ENCODE measurements at places on chromosomes 2 and 18.
A peak's percentile ranks its signal among the peaks of the same experiment; 100 is the strongest.

- no peak for DNase-seq
Observed at GRCh38 chr2:218788529-218789255, 6.7 kb downstream of the CYP27A1 start.

DNA sequence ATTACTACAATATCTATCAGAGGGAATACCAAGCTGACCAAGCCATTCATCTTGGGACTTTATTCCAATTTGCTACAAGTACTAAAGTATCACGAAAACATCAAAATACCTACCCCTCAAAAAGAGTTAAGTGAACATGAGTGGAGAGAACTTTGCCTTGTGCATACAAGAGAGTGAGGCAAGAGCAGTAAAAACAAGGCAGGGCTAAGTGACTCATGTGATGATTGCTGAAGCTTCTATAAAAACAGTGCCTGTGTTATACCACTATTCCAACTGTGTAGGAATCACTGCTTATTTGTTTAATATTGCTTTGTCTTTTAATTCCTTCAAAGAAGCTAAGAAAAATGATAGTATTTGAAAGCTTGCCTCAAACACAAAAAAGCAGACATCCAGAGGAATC, 61.2 kb downstream of the FARSB start:
- DNase-seq, result peak; percentile 16

DNA sequence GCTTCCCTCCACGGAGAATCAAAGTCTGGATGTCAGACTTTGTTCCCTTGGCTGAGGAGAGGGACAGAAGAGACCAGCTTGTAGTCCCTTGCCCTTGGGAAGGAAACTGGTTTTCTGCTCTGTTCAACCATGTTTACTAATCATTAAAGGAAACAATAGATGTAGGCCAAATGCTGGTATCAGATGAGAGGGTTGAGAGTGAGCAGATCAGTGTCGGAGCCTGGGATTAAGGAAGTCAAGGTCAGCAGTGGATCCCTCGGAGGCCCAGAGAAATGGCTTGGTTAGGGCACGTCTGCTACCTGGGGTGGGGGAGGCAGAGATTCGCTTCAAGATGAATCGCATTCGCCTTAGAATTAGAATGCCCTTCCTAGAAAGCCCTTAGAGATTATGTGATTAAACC, 109.1 kb downstream of the MYCN start:
- DNase-seq, result no peak

GRCh38 chr2:19886261-19886660, 15.5 kb downstream of the TTC32 start:
- no peak for DNase-seq

GRCh38 chr18:7725473-7725872, 158.4 kb downstream of the PTPRM start:
- no peak for DNase-seq

- no peak for DNase-seq
Observed at GRCh38 chr2:33723329-33723728, 124.2 kb upstream of the FAM98A start.

DNA sequence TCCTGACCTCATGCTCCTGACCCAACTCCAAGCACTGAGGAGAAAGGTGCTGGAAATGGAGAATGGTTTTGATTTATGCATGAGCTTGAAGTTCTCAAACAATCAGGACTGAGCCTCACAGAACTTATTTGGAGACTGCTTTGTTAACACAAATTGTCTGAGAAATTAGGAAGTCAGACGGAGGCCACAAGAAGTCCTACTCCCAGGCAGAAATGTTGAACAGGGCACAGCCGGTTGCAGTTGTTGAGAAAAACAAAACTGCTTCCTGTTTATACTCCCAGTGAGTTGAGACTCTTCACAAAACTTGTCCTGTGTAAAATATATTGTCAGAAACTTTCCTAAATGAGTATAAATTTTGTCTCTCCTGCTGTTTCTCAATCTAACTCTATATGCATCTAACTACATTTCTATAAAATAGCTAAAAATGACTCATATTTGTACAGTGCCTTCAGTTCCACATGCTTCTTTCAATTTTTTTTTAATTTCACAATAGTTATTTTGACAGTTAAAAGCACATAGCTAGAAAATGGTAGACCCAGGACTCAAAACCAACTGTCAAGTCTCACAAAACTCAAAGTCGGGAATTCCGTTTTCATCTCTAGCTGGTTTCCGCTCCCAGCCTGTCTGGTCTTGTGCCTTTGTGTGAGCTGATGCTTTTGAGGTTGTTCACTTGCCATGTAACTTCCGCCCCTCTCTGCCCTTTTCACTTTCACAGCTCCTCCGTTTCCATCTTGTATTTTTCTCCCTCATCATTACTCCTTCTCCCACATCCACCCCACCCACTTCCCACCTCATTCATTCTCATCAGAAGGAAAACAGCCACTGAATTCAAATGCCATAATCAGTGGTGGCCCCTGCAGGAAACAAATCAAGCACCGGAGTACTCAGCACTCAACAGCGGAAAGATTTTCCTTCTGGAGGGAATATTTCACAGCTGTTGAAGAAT, 215.0 kb downstream of the SUCLG1 start:
- peak; percentile 4 for DNase-seq

GRCh38 chr18:63315876-63316275, 3.7 kb downstream of the BCL2 start:
- no peak for DNase-seq

DNA sequence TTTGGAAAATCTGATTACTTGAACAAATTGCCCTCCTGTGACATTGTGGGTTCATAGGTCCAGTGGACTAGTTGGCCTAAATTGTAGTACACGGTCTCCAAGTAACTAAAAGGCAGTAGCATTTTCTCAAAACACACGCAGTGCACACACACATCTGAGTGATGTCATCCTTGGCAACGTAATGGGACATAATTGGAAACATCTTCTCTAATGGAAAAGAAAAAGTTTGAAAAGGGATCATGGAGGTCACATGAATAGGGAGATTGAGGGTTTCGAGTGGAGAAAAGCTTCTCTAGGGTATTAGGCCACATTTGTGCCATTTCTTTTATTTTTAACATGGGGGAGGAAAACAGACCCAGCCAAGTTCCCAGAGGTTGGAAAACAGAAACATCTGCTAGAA, 93.3 kb downstream of the MAP4K4 start:
- no peak for DNase-seq

DNA sequence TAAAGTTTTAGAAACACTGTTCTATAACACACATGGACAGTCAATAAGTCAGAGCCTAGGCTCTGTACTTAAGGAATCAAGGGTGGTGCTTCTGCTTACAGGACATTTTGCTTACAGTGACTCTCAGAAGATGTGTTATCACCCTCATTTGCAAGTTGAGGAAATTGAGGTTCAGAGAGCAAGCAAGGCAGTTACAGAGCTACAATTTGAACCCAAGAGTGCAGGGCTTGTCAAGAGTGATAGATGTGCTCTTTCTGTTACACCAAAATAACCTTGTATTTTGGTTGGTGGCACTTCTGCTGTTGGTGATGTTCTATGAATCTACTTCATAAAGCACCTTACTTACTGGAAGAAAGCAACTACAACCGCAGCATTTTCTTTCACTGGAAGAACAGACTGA, 170.2 kb downstream of the THADA start:
- no peak for DNase-seq

DNA sequence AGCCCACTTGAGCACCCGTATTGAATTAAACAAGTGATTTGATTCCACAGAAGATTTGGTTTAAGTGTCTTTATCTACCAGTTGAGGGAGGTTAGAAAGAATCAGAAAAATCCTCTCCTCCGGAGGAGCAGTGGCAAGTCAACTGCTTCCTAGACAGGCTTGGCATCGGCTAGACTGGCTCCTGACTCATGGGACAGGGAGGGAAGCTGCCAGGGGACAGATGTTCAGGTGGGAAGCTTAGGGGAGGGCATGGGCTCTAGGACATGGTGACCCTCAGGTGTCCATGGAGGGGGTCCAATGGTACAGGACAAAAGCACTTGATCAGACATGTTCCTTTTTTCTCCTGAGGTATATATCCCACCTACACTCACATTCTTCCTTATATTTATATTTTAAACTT, 119.3 kb upstream of the IL1R2 start:
- no peak for DNase-seq

DNA sequence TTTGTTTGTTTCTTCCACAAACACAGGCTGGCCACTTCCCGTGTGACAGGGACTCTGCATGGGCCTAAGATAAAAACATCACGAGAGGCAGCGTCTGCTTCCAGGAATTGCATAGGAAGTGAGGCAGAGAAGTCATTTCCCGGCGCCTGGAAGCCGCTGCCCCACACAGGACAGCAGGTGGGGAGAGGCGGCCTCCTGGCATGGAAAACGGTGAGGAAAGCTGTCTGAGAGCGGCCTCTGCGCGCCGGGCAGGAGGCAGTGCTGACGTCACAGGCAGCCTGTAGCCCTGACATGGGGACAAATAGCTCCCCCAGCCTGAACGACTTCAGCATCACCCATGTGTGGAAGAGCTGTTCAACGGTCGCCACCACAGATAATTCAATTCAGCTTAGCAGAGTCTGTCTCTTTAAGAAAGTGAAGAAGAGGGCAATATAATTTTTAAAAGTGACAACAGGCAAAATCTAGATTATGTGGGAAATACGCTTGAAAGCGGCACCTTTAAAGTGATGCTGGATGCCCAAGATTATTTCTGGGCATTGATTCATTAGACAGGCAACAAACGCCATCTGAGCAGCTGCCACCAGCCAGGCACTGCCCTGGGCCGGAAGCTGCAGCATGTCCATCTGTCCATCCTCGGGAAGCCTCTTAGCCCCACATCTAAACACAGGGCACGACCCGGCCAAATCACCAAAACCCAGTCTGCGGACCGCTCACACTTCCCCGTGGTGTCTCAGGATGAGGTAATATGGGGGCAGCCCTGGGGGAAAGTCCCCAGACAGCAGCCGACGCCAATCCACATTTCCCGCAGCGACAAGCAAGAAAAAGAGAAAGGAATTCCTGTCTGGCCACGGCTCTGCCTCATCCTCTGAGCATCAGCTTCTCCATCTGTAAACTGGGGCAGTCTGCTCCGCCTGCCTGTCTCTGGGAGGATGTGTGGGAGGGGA, 138.9 kb downstream of the PXDN start:
- no peak for DNase-seq

- peak; percentile 58 for DNase-seq
Observed at GRCh38 chr2:119431155-119431975, at the start of gene TMEM37. Gene TMEM37, plus strand, starts transcription at chr2:119431854. Its CDS starts 50 bp downstream, at chr2:119431904.

DNA sequence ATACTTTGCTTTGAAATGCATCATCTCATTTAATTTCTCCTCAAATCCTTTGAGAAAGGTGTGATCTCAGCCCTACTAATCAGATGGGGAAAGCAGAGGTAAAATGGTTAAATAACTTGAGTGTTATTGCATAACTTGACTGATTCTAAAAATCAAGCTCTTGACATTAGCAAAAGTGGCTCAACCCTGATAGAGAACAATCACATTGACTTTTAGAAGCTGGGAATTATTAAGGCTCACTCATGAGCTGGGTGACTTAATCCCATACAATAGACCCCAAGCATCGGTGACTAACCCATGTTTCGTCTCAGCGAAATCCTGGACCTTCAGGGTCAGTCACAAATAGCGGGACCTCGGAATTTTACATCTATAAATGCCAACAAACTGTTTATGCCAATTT, 378.9 kb downstream of the NBAS start:
- no peak for DNase-seq

DNA sequence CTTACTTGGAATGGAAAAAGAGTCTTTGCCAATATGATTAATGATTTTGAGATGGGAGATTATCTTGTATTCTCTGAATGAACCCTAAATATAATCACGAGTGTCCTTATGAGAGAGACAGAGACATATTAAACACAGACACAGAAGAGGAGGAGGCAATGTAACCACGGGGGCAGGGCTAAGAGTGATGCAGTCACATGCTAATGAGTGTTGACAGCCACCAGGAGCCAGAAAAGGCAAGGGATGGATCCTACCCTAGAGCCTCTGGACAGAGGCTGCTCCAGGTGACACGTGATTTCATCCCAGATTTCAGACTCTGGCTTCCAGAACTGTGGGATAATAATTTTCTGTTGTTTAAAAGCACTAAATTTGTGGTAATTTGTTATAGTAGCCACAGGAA, 679.6 kb downstream of the MBD2 start:
- no peak for DNase-seq

- DNase-seq, result peak; percentile 88
Observed at GRCh38 chr2:105329561-105330495, at the start of gene TGFBRAP1. Gene TGFBRAP1, minus strand, starts transcription at chr2:105329735. Its CDS starts 21,434 bp downstream, at chr2:105308301.

- DNase-seq, result no peak
Observed at GRCh38 chr2:190707726-190708125, 58.8 kb downstream of the NAB1 start.

GRCh38 chr2:101173707-101174295, 22.6 kb upstream of the TBC1D8 start:
- peak; percentile 92 for DNase-seq

DNA sequence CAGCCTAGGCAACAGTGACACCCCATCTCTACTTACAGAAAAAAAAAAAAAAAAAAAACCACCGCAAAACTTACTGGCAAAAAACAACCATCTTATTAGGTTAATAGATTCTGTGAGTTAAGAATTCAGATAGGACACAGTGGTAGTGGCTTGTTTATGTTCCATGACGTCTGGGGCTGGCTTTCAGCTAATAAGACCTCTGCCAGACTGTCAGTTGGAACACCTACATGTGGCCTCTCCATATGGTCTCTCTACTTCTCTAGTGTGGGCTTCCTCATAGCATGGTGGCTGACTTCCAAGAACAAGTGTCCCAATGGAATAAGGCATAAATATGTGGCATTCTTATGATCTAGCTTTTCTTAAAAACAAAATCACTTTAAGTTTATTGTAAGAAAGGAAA, 94.0 kb upstream of the OTX1 start:
- no peak for DNase-seq

DNA sequence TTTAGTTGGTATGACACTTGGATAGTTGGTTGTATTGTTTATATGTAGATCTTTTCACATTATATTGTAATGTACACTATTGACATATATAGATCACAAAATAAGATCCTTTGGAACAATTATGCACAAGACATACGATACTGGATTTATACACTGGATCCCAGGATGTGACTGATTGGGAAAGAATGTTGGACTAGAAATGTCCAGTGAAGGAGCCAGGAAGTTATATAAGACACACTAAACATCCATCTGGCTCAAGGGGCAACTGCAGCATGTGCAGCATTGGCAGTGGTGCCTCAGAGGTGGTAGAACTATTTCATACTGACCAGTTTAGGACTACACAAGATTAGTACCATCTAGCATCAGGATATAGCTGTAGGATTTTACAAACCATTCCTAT, 104.9 kb downstream of the TRABD2A start:
- DNase-seq, result no peak

GRCh38 chr2:195543902-195544894, 112.8 kb upstream of the SLC39A10 start:
- DNase-seq, result no peak

DNA sequence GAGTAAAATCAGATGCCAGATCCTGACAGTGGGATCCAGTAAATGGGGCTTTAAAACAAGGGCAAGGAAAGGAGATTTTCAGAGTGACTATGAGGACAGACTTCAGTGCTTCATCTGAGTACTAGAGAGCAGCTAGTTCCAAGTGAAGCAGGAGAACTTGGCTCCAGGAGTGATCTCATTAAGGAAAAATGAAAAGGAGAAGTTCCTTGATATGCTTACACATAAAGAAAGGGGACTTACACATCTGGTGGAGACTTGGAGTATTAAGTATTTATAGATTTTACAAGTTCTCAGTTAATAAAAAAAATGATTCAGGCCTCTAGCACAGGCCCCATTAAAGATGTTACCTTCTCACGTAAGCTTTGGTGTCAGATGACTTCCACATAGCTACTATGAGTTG, 105.8 kb downstream of the ICOS start:
- DNase-seq, result no peak

GRCh38 chr18:11993264-11993916, 12.1 kb downstream of the IMPA2 start:
- DNase-seq, result no peak

- DNase-seq, result peak; percentile 95
Observed at GRCh38 chr18:35478520-35479435, 19.0 kb downstream of the INO80C start.

GRCh38 chr2:181138816-181139215, 158.4 kb downstream of the UBE2E3 start:
- no peak for DNase-seq
